ENCODE measurements at places on chromosomes 7 and 10. TPM values are rescaled to one million over a fixed set of nuclear protein-coding genes. Genes with fewer than 3 reads are reported as not detected.

Gene BTAF1
- 59.7 TPM for total RNA-seq

GRCh38 chr7:135769005-135769802 lies 20.6 kb upstream of the FAM180A start:
- peak; percentile 28 for DNase-seq

DNA sequence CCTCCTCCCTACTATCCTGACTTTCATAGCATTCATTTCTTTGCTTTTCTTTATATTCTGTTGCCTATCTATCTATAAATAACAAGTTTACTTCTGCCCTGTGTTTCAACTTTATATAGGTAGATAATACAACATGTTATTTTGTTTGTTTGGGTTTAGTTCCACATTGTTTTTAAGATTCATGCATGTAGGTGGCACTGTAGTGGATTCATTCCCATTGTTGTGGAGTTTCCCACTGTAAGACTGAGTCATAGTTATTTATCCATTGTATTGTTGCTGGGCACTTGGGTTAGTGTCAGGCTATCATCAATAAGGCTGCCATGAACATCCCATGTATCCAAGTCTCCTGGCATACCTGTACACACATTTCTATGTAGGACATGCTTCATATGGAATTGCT lies 127.7 kb downstream of the ARHGAP22 start:
- no peak for DNase-seq

Gene BAMBI
- total RNA-seq, result 17.9 TPM

DNA sequence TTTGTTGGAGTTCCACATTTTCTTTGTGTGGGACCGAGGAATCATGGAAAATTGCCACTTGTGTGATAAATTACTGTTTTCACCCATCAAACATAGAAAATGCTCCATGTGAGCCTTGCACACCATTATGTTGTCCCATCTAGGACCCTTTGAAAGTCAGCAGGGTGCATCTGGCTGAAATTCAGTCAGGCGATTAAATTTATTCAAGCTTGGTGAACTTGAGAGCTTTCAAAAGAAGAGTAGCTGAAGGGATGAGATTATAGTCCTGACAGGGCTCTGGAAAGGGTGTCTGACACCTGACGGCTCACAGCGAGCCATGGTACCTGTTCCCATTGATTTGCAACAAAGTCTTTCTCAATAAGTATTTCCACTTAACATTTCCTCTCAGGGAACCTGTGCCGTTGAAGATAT lies 399.7 kb upstream of the ETV1 start:
- no peak for DNase-seq

DNA sequence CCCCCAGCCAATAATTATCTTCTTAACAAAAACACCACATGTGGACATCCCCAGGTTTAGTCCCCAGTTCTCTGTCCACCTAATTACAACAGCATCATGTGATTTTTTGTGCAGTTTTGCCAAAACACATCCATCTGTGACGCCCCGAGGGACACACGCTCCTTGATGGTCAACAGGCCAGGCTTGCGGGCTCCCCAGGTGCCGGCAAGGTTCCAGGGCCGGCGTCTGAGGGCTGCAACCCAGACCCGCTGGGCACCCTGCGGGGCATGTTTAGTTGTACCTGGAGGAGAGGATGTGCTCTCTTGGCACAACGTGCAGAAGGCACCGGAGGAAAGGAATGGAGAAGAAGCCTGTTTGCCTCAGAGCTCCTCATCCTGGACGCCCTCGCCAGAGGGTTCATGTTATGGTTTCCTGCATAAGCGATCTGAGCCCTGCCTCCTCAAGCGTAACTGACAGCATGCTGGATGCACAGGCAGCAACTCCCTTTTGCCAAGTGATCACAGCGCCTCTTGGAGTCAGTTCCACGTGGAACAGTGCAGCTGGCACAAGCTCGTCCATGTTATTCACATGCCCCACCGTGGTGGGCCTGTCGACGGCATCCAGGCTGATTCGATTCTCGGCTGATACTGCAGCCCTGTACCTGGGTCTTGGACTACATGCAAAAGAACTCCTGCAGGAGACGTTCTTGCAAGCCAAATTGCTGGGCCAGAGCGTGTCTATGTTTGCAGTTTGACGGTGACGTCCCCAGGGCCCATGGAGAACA lies 41.6 kb downstream of the JAKMIP3 start:
- no peak for DNase-seq

DNA sequence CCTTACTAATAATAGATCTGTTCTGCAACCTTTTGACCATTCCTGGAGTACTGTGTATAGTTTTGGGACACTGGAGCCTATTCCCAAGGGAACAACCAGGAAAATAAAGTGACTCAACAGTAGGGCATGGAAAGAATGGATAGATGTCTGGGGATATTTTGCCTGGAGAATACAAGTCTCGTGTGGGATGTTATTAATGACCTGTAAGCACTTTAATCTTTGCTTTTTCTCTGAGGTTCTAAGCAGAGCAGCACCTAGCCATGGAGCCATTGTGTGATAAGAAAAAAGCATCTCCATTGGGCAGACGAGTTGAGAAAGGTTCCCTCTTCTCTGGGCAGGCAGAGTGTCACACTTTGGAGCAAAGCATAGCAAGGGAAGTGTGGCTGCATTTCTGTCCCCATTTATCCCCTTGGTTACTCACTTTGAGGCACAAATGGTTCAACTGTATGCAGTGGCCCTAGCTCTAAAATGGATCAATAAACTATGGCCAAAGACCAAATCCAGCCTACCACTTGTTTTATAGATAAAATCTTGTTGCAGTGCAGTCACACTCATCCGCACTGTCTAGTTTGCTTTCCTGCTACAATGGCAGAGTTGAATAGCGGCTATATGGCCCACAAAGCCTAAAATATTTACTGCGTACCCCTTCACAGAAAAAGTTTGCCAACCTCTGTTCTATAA lies 21.0 kb upstream of the CCDC71L start:
- DNase-seq, result no peak

Gene PPP1R9A
- total RNA-seq, result 5.3 TPM

DNA sequence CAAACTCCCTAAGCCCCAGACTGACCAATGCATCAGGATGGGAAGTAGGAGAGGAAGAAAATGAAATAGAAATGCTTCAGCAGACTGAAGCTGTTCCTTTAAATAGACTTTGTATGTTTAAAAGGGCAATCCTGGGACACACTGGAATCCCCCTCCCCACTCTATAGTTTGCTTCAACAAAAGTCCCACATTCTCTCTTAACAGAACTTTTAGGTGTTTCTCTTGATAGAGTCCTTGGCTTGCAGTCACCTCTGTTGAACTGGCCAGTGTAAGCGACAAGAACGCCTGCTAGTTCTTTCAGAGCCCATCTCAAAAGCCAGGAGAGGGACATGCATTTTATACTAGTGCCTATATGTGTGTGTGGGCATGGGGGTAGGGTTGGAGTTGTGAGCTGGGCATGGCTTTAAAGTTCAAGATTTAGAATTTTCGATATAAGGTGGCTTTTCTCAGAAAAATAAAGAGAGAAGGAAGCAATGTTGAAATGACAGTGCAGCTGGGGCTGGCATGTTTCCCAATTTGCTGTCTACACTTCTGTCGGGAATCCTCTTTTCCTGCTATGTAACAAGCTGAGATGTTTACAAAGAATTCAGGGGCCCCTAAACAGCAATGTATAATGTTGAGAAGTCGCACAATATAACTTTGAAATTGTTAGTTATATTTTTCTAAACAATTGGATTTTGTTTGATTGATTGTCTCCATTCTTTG lies 2.1 kb downstream of the TBX20 start:
- no peak for DNase-seq

Gene PYROXD2
- total RNA-seq, result 6.2 TPM

GRCh38 chr7:6232116-6232515 lies 40.3 kb downstream of the CYTH3 start:
- DNase-seq, result no peak

Gene SLC26A5
- 0.37 TPM for total RNA-seq

Gene ZC3HAV1
- total RNA-seq, result 14.1 TPM
